Stimulated activated CD8-positive, alpha-beta memory T cell treated with anti-CD3 and anti-CD28 coated beads, Interleukin-12 subunit alpha, Interleukin-12 subunit beta, amount 100 ng/mL, for 4 hours (primary cell): ENCODE measurements at places on chromosomes 5 and 9.

DNA sequence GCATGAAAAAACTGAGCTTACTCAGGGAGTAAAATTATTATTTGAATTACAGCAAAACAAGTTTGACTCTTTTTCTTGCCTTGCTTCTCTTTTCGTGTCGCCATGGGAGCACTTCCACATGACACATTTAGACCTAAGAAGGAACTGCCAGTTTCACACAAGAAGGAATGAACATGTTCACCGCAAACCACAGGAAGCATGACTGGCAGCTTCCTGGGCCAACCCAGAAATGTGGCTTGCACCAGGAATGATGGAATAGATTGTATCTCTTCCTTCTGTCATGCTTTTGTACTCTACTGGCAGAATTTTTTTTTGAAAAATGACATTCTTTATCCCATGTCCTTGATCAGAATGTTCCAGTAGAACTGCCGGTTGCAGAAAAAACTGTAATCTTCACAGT is 32.9 kb upstream of the MAN2A1 start:
- DNase-seq, result no peak

GRCh38 chr5:95617057-95617456 is 2.8 kb upstream of the GPR150 start:
- no peak for DNase-seq

GRCh38 chr5:2921176-2921575 is 169.7 kb upstream of the IRX2 start:
- DNase-seq, result no peak

DNA sequence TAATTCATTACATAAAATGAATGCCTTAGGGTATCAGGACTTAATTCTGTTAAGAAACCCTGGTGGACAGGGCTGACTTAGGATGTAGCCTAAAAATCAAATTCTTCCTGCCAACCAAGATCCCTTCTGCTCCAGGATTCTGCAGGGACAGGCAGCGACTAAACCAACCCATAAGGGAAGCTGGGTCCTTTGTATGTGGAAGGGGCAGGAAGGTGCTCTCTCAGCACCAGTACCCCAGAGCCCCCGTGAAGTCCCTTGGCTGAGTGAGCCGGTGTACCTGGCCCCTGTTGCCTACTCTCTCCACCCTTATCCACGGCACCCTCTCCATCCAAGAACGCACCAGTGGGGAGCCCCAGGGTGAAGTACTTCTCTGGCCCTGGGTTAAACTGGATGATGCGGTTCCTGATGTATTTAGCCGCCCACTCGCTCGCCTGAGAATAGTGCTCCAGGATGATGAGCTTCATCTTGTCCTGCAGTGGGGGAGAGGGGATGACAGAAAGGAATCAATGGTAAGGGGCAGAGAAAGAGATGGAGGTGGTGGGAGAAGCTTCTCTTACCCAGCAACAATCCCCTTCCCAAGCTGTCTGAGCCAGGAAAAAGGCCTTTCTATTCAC is 1.1 kb downstream of the GNPDA1 start:
- no peak for DNase-seq

GRCh38 chr9:126799034-126799433 is 5.8 kb upstream of the ZBTB43 start:
- no peak for DNase-seq
